NCI-H2081 (cell line): ENCODE measurements at places on chromosomes 16 and 17.

DNA sequence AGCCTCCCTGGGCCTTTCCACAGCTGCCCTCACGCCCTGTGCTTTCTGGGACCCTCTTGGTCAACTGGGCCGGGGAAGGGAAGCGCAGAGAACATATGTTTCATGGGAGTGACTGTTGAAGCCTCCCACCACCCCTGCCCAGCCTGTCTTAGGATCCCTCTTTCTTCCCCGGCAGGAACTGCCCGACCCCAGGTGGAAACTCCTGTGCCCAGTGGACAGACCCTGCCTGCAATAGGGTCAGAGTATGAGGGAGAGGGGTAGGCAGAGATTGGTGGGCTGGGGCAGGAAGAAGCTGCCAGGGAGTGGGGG, 10.5 kb downstream of the HEXIM2 start:
- no peak for DNase-seq

GRCh38 chr16:35735403-35736251, 2276.2 kb downstream of the TP53TG3F start:
- no peak for DNase-seq

GRCh38 chr16:78796221-78796866, 696.9 kb downstream of the WWOX start:
- DNase-seq = no peak

DNA sequence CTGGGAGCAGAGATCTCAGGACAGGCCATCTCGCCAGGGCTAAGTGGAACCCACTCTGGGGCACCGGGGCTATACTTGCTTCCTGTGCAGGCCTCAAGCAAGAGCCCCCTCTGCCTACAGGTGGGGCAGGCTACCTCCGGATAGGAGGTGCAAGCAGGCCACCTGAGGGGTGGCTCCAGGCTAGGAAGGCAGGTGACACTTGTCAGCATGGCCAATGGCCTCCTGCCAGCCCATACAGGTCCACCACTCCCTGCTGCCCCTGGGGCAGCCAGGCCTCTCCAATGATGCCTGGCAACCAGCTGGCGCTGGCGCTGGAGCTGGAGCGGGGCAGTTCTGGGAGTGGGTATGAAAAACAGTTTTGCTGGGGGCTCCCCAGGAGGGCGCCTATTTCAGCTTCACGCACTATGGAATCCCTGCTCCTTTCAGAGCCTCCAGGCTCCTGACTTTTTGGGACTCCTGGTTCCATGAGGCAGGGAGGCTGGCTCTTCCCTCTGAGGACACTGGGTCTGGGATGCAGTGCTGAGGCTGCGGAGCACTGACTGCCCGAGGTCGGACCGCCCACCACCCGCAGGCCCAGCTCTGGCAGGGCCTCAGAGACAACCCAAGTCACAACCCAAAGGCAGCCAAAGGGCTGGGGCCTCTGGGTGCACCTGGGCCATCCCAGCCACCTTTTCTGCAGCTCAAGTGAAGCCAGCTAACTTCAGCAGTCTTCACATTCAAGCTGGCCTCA, 8.4 kb upstream of the SREBF1 start:
- peak; percentile 44 for DNase-seq

GRCh38 chr17:63973930-63974593, 1.3 kb upstream of the SCN4A start:
- no peak for DNase-seq

DNA sequence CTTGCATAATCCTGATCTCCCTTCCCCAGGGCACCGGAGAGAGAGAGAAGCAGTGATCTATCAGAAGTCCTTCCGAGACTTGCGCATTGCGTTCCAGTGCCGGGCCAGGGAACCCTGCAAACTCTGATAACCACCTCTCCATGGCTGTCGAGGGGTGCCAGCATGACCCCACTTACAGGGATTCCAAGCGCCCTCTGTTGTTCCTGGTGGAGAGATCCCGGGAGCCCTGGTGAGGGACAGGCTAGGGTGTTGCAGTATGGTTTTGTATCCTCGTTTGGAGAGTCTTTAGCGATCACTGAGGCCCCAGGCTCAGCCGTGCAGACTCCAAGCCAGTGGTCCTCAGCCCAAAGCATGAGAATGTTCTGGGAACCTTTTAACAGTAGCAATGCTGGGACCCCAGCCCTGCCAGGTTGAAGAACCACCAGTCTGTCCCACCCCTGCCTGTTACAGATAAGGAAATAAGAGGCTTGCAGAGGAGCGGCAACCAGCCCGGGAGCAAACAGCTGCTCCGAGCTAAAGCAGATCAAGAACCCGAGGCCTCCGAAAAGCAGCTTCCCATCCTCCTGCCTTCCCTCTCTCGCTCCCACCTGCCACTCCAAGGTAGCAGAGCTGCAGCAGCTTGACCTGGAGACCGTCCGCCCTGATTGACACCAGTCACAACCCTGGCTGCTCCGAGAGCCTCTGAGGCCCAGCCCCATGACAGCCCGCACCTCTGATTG, 150.3 kb upstream of the RPL38 start:
- DNase-seq = no peak

DNA sequence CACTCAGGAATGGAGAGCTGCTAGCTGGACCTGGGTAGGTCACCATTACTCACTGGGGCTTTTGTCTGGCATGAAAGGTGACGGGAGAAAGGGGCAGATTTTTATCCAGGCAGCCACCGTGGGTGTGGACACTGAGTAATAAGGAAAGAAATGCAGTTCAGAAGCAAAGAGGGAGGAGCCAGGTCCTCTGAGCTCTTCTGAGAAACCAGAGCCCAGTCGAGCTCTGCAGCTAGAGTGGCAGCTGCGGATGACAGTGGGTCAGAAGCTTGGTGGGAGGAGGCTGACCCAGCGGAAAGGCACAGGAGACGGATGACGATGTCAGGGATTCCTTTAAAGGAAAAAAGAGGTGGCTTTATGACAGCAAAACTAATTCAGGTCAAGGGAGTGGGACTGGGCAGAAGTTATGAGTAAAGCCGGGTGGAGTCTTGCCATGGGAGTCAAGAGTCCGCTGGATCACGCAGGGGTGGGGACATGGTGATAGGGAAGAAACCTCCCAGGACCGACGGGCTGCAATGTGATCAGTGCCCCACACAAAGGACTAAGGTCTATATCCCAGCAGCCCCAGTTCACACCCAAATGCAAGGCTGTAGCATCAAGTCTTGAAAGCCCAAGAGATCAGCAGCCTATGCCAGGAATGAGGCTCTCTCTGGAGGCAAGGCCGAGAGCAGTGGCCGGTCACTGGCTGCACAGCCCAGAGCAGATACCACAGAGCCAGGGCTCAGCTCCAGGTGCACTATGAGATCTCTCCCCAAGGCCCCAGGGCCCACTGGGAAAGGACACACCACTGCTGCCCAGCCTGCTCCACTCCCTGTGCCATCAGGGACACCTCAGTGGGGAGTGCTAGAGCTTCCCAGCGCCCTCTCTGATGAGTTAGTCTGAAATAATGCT, 6.3 kb upstream of the MNT start:
- no peak for DNase-seq

DNA sequence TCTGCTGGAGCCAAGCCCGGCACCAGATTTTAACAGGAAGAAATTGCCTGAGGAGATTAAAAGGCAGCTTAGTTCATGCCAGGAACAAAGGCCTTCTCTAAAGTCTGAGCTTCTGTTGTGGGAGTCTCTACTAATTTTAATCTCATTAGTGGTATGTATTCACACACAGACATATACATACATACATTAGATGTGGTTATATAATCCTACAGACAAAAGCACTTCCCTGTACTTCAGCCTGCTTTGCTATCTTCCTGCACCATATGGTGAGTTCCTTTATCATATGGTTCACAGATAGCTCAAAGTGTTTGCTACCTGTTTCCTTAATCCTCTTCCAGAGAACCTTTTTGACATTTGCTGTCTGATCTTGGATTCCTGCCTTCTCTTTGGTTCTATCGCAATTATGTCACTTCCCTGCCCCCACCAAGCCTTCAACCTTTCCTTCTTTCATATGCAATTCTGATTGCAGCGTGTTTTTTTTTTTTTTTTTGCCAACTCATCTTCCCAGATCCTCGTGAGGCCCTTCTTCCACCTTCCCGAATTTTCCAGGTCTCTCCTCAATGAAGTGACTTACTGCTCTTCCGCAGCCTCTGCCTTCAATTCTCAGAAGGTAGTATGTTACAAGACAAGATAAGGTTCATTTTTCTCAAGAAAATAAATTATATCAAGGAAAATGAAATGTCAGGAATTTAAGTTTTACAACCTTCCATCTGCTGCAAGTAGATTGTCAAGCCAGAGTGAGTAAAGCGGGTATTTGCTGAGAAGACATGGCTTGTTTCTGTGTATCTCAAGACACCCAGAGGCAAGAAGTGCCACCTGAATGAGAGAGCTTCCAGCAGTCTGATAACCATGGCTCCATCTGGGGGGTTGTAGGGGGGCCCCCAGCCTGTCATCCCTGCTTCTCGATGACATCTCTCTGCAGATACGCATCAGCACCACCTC, 120.2 kb upstream of the CACNG3 start:
- no peak for DNase-seq

- peak; percentile 48 for DNase-seq
Observed at GRCh38 chr17:68205808-68206720, 41.8 kb upstream of the AMZ2 start.

GRCh38 chr17:77454242-77455095, 313.7 kb downstream of the SEC14L1 start:
- peak; percentile 28 for DNase-seq

GRCh38 chr17:41464682-41465081, 2.5 kb downstream of the KRT32 start:
- no peak for DNase-seq

GRCh38 chr17:17960500-17961030, 11.6 kb downstream of the TOM1L2 start:
- no peak for DNase-seq
